ENCODE measurements at places on chromosomes 7 and 10. TPM values are rescaled to one million over a fixed set of nuclear protein-coding genes. Genes with fewer than 3 reads are reported as not detected.

The IL6 gene
- polyA plus RNA-seq = 18.4 TPM

The TAS2R4 gene
- polyA plus RNA-seq = 0.26 TPM

The C10orf53 gene
- not detected for polyA plus RNA-seq

The ADIRF gene
- 3.9 TPM for polyA plus RNA-seq

The ANKRD30A gene
- not detected for polyA plus RNA-seq

The ZFYVE27 gene
- 13.5 TPM for polyA plus RNA-seq

The LIPJ gene
- not detected for polyA plus RNA-seq

The FRAT2 gene
- polyA plus RNA-seq = 2.4 TPM

The GIMAP8 gene
- not detected for polyA plus RNA-seq

The SOSTDC1 gene
- 0.11 TPM for polyA plus RNA-seq

The HILPDA gene
- 15.9 TPM for polyA plus RNA-seq

The SUGCT gene
- polyA plus RNA-seq = 12.5 TPM

The TRIM73 gene
- polyA plus RNA-seq = 0.15 TPM

The TMEM236 gene
- polyA plus RNA-seq = 0.01 TPM

The DKK1 gene
- polyA plus RNA-seq = 21.9 TPM

The HYAL4 gene
- polyA plus RNA-seq = not detected

The IFIT2 gene
- 2.9 TPM for polyA plus RNA-seq

The TEX36 gene
- polyA plus RNA-seq = not detected

The AUTS2 gene
- 1.5 TPM for polyA plus RNA-seq

The VAX1 gene
- polyA plus RNA-seq = not detected

The ZNF804B gene
- not detected for polyA plus RNA-seq

The WEE2 gene
- polyA plus RNA-seq = not detected

The PURB gene
- polyA plus RNA-seq = 7.6 TPM

The C10orf67 gene
- 0.14 TPM for polyA plus RNA-seq

The PNLIPRP1 gene
- not detected for polyA plus RNA-seq

The PKD2L1 gene
- polyA plus RNA-seq = not detected

The CYP3A4 gene
- polyA plus RNA-seq = not detected

The UNCX gene
- not detected for polyA plus RNA-seq

The RNLS gene
- 8.0 TPM for polyA plus RNA-seq

The NAPEPLD gene
- polyA plus RNA-seq = 8.9 TPM

Measured in AG04450 (cell line).